ENCODE measurements at places on chromosomes 7 and 10.

- DNase-seq, result no peak
Measured at GRCh38 chr10:125018576-125019143, 76.7 kb downstream of the ZRANB1 start.

DNA sequence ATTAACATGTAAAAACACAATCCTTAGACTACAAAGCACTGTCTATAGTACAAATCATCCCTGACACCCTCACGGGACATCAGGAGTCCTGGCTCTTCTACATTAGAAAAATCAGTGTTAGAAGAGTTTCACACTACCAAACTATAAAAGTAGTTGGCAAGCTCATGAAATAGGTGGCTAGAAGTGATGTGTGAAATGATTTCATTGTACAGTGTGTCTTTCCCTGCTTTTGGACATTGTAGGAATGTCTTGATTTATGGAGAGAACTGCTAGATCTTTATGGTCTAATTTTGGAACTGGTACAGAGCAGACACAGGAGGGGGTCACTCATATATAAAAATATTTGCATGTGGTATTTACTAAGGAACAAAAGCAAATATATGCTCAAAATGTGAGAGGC lies 33.2 kb downstream of the SEMA3A start:
- DNase-seq, result no peak

- DNase-seq, result no peak
Measured at GRCh38 chr10:11687779-11688447, 54.3 kb upstream of the ECHDC3 start.

- DNase-seq, result no peak
Measured at GRCh38 chr7:158731761-158732160, 27.2 kb upstream of the NCAPG2 start.

GRCh38 chr7:127946111-127946510 lies 85.1 kb downstream of the LRRC4 start:
- DNase-seq, result no peak

- DNase-seq, result no peak
Measured at GRCh38 chr10:71648933-71649320, 70.7 kb downstream of the C10orf105 start.

DNA sequence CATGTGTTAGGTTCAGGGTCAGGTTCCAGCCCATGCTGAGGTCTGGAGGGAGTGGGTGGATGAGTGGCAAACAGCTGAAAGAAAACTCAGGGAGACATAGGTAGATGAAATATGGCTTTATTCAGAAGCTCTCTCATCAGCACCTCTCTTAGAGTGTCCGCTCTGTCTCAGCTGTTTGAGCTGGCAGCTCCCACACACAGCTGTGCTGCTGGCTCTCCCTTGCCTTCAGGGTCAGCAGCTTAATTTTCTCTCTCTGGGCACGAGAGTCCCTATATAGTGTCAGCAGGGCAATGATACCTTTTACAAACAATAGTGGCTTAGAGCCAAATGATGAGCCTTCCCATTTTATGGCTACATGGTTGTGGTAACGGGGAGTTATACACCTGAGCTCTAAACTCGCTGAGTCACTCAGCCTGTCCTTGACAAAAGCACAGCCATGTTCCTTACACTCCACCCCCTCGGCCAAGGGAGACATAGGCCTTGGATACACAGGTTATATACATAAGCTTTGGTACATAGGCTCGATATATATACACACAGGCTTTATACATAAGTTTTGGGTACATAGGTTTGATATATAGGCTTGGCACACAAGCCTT lies 10.4 kb downstream of the RNF133 start:
- DNase-seq, result no peak

- no peak for DNase-seq
Measured at GRCh38 chr7:95026421-95027072, 119.2 kb downstream of the PPP1R9A start.

GRCh38 chr10:34102893-34103506 lies 712.1 kb downstream of the PARD3 start:
- no peak for DNase-seq

- DNase-seq, result peak; percentile 45
Measured at GRCh38 chr7:17234398-17235031, 63.9 kb upstream of the AHR start.

GRCh38 chr10:72218726-72219125 lies 2.6 kb upstream of the ASCC1 start:
- DNase-seq, result no peak

GRCh38 chr10:119653209-119653608 lies 2.0 kb downstream of the BAG3 start:
- DNase-seq, result no peak

GRCh38 chr7:157983502-157984422 lies 603.9 kb downstream of the PTPRN2 start:
- DNase-seq, result no peak

DNA sequence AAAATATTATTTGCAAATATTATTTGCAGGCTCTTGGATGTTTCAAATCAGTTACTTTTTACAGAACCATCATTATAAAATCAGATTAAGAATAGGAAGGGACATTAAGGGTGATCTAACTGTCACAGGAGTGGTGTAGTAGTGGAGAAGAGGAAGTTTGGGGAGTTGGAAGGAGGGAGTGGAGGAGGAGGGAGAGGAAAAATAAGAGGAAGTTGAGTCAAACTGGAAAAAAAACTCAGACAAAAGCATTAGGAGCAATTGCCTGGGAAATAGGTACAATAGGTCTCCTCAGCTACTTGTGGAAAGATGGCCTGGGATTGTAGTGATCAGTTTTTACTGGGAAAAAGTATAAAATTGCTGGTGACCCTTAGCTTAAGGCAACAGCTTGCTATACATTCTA lies 77.7 kb upstream of the GPR37 start:
- no peak for DNase-seq
